ENCODE measurements at places on chromosomes 5 and 9. TPM values are rescaled to one million over a fixed set of nuclear protein-coding genes. Genes with fewer than 3 reads are reported as not detected.

SPINK6 gene
- not detected for total RNA-seq

GFPT2 gene
- 6.8 TPM for total RNA-seq

NUTM2G gene
- total RNA-seq: not detected

TRPM6 gene
- 0.37 TPM for total RNA-seq

LCN2 gene
- 11.5 TPM for total RNA-seq

All from upper lobe of left lung (tissue), 6 donors.